Stimulated activated effector memory CD8-positive, alpha-beta T cell treated with anti-CD3 and anti-CD28 coated beads, Interleukin-12 subunit alpha, Interleukin-12 subunit beta, amount 100 ng/mL, for 72 hours (primary cell): ENCODE measurements at places on chromosomes 2 and 18.

DNA sequence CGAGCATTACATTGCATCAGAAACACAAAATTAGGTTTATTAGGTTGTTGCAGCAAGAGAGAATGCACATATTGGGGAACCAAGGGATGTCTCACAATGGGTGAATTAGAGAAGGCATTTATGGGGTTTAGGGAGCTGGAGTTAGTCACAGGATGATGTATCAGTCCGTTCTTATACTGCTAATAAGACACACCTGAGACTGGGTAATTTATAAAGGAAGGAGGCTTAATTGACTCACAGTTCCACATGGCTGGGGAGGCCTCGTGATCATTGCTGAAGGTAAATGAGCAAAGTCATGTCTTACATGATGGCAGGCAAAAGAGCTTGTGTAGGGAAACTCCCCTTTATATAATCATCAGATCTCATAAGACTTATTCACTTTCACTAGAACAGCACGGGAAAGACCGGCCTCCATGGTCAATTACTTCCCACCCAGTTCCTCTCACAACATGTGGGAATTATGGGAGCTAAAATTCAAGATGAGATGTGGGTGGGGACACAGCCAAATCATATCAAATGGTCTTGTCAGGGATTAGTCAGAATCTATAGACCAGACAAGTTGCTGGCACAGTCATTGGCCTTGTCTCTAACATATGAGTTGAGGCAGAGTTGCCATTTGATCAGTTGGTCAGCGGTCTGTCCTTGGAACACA lies 61.9 kb upstream of the RBMS1 start:
- no peak for DNase-seq

GRCh38 chr2:54194761-54195750 lies 61.0 kb downstream of the TSPYL6 start:
- no peak for DNase-seq

DNA sequence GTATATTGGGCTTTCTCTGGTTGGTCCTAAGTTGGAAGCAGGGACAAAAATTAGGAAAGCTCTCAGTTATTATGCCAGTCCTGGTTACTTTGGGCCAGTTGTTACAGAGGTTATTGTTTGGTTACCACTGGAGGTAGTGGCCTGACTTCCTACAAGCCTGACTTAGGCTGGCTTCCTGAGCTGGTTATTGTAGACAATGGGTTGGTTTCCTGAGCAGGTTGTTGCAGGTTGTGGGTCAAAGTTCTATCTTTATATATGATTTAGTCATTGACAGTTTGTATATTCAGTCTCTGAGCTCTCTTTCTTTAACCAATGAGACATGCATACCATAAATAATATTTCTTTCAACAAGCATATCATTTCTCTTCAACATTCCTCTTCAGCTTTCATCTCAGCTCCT lies 58.7 kb upstream of the RPE start:
- DNase-seq = no peak

DNA sequence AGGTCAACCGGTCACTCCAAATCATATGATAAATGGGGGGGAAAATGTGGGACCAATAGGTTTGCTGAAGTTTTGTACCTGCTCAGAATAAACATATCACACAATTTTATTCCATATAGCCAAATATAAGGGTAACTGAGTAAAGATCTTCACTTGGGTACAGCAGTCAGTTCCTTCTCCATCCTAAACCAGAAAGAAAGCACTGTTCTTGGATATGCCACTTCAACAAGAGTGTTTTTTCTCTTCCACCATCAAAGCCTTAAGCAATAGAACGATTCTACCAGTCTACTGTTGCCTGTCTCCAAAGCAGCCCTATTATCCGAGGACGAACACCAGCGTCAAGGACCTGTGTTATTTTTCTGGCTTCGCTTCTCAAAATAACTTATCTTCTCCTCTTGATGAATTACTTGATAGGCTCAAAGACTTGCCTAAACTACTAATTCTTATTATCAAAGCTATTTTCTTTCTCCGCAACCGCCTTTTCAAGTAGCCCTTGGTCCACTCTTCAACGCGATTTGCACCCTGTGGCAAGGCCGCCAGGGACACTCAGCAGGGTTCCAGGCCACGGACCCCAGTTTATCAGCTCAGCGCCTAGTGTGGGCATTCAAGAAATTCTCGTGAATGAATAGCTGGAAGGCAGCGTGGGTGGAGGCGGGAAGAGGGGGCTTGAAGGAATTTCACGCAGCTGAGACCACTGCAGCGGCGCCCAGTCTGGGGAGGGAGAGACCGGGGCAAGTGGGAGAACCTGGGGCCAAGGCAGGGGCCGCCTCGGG lies 646 bp downstream of the ALS2 start:
- DNase-seq = no peak

GRCh38 chr18:1732143-1732542 lies 827.5 kb downstream of the ADCYAP1 start:
- DNase-seq = no peak

DNA sequence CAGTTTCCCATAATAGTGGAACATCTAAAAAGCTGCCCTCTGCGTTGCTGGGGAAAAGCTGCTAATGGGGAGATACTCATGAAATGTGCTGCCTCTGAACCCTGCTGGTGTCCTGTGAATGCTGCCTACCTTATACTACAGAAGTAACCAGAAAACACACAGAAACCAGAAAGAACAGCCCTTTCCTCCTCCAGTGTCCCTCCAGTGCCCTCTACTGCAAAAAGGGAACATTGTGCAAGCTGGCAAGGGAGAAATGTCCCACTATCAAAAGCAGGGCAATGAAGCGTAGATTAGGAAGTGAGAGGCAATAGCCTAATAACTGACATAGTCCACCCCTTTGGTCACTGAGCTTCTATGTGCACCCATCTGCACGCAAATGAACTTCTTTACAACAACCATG lies 162.7 kb upstream of the ETAA1 start:
- DNase-seq = no peak

GRCh38 chr18:63438181-63438580 lies 15.9 kb upstream of the VPS4B start:
- DNase-seq = no peak

- DNase-seq = no peak
These were observed 207.4 kb downstream of the ZFP36L2 start for GRCh38 chr2:43019025-43019367.

DNA sequence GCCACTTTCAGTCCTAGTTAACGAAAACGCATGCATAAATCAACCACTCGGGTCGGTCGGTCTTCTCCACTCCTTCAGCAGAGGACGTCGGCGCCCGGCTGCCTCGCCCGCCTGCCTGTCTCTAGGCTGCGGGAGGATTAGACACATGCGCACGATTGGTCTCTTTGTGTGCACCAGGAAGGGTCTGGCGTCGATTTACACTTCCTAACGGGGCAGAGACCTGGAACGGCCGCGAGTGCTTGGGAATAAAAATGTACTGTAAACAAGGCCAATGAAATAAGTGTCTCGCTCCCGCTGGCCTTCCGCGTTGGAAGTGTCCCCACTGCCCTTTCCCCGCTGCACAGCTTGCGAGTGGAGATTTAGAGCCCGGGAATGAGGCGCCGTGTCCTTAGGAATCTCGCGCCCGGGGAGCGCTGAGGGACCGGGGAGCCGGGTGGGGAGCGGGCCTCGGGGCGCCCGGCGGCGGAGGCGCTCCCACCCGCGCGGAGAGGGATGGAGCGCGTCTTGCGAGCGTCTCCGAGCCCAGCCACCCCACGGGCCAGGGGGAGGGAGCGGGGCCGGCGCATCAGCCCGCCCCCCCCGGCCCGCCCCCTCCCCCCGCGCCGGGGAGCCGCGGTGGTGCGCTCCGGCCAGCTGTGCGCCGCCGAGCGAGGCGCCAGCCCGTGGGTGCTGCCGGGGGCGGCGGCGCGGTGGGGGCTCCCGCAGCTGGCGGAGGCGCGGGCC lies at the start of gene DOK6:
DOK6 (plus strand) TSS at position 636 of the 723 bp plus-strand sequence.
- DNase-seq = no peak

- no peak for DNase-seq
These were observed 531.9 kb downstream of the IRS1 start for GRCh38 chr2:226267516-226268289.

- DNase-seq = no peak
These were observed 597.1 kb upstream of the ACVR2A start for GRCh38 chr2:147247749-147248148.

GRCh38 chr2:226956659-226957058 lies 120.8 kb downstream of the RHBDD1 start:
- DNase-seq = no peak

- DNase-seq = no peak
These were observed 311.3 kb downstream of the CELF4 start for GRCh38 chr18:37254236-37254754.

- no peak for DNase-seq
These were observed 1323.9 kb upstream of the DDX18 start for GRCh38 chr2:116490511-116491145.

- no peak for DNase-seq
These were observed 247.1 kb upstream of the FIGN start for GRCh38 chr2:163982938-163983337.

DNA sequence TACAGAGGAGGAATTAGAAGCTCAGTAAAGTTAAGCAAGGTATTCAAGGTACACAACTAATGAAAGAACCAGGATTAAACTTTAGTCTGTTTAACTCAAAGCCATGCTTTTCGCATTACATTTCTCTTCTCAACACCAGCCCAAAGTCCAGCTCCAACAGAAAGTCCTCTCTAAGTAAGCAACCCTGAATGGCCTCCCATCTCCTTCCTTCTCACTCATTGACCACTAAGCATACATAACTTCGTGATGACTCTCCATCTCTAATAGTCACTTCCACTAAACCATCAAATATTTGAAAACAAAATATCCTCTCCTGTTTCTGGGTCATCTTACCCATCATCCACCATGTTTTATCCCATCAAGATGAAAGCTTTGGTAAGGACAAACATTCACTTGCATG lies 219.8 kb downstream of the RAD51AP2 start:
- no peak for DNase-seq
